ENCODE measurements at places on chromosomes 1 and 21.
A peak's percentile ranks its signal among the peaks of the same experiment; 100 is the strongest.

DNA sequence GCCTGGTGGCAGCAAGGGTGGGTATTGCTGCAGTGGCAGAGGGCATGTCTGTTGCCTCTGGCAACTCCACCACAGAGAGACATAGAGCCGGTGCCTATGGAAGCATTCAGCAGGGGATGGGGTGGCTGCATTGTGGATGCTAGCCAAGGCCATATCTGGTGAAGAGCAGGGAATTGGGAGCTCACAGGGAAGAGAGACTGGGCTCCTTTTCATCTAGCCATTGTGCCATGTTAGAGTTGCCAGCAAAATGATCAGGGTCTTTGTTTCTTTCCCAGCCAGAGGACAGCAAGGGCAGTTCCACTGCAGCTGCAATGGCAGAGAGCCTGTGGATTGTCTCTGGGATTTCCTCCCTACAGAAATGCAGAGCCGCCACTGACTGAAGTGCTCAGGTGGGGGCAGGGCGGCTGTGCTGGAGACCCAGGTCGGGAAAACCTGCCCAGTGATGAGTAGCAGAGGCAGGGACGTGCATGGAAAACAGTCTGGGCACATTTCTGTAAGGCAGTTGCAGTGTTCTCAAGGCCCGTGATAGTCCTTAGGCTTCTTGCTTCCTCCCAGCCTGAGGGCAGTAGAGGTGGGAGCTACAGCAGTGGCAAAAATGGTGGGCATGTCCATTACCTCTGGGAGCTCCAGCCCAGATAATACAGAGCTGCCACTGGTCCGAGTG lies 40.2 kb upstream of the CYP4X1 start:
- DNase-seq: no peak

DNA sequence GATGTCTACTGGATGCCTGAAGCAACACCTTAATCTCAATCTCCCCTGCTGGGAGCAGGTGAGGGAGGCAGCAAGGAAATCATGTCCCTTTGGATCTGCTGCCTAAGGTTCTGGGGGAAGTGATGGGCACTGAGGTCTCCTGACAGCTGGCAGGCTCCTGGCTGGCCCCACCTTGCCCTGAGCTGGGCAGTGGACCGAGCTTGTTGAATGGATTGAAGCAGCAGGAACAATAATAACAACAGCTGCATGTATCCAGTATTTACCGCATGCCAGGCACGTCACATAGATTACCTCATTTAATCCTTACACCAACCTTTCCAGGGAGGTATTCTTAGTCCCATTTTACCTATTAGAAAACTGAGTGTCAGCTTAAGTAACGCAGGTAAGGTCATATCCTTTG lies 133.9 kb downstream of the PLXNA2 start:
- no peak for DNase-seq

- DNase-seq: no peak
Measured at GRCh38 chr1:159436469-159436868, 3.1 kb upstream of the OR10J1 start.

- DNase-seq: no peak
Measured at GRCh38 chr21:16455978-16456377, 726.2 kb downstream of the USP25 start.

- peak; percentile 39 for DNase-seq
Measured at GRCh38 chr1:112991402-112992120, 35.6 kb upstream of the SLC16A1 start.

- DNase-seq: no peak
Measured at GRCh38 chr1:192151176-192151575, 7.1 kb upstream of the RGS18 start.

DNA sequence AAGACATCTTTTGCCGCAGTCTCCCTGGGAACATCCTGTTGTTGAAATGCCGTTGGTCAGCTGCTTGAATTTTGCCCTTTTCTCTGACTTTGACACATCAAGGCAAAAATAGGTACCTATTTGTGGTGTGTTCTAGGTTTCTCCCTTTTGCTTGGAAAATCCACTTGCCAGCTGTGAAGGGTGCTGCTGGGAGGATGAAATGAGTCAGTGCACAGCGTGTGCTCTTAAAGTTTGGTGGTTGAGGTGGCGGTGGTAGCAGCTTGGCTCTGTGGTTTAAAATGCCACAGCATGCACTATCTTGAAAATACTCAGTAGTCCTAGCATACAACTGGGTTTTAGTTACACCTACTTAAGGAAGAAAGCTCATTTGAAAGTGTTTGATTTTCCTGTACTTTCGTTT lies 183.8 kb downstream of the DHRS3 start:
- DNase-seq: peak; percentile 59

GRCh38 chr1:116804736-116805135 lies 50.5 kb downstream of the CD2 start:
- no peak for DNase-seq

DNA sequence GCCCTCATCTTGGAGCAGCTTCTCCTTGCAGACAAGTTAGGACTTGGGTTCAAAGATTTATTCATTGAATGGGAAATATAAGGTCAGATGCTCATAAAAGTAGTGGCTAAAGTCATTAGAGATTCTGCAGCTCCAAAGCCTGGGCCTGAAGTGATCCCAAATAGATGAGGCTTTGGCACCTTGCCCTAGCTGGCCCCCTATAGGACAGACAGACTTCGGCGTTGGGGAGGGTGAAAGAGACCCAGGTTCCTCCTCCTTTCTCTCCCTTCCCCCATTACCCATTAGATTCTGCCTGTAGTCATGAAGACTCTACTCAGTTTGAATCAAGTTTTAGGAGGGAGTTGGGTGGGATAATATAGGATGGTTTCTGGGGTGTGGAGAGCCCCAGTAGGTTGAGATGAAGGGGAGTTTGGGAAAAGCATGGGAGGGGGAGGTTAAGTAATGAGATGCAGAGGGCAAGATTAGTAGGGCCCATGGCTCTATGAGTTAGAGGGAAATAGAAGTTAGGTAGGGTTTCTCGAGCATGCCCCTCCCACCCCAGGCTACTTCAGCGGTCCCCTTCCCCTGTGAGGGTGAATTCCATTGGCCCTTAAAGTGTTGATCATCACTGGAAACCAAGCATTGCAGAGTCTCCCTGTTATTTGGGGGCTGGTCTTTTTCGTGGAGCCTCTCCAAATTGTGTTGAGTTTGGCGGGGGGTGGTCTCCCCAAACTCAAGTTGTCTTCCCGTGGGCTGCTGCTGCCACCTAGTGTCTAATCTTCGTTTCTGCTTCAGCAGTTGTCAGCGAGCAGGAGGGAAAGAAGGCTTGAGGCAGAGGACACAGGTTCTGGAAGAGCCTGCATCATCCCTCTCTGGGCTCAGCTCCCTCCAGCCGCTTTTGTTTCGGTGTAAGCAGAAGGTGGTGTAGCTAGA lies 2.1 kb upstream of the AHDC1 start:
- peak; percentile 85 for DNase-seq

DNA sequence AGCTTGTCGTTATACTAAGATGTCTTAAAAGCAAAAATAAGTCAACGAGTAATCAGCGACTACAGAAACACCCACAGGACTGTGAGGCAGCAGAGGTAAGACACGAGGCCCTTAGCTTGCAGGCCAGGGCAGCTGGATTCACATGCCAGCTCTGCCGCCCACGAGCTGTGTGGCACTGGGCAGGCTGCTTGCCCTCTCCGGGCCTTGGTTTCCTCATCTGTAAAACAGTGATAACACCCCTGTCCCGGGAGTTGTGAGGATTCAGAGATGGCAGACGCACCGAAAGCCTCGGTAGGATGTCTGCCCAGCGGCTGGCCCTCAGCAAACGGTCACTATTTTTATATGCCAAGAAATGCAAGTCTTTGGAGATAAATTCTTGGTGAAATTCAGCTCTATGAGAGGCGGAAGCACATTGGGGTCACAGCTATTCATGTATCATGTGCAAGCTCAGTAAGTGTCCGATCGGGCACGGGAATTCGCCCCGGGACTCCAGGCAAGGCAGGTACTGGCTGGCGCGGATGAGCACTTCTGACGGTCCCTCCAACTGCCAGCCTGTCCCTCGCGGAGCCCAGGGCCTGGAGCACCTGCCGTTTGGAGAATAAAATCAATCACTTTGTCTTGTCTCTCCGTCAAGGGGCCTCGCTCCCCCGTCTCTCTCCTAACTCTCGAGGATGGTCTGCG lies 1.1 kb downstream of the C2CD2 start:
- no peak for DNase-seq

- DNase-seq: no peak
Measured at GRCh38 chr1:113536182-113536780, 146.0 kb downstream of the MAGI3 start.

GRCh38 chr1:189803364-189803763 lies 674.3 kb downstream of the BRINP3 start:
- no peak for DNase-seq

DNA sequence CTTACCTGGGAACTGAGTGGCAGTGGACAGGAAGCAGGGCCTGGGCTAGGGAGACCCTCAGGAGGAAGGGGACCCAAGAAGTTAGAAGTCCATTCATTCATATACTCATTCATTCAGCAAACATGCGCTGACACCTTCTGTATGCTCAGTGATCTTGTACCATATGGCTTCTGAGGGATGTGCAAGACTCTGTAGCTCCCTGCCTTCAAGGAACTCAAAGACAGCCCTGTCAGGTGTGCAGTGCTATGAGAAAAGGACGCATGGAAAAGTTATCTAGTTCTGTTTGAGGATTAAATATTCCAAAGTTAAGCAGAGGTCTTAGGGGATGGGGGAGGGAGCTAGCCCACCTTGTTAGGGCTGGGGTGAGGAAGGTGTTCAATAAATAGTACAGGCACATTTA lies 12.5 kb downstream of the DMAP1 start:
- DNase-seq: no peak

DNA sequence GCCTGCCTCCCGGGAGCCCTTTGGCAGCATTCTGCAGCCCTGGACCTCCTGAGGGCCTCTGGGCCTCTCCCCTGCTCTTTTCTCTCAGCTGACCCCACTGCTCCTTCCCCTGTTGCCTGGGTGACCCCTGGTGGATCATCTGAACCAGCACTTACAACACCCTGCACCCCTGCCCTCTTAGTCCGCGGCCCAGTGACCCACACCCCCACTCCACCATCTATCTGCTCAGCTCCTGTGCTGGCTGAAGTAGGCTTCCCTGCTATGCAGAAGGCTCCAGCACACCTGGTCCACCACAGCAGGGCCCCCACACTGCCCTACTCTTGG lies 74.0 kb downstream of the DMRTA2 start:
- no peak for DNase-seq

GRCh38 chr1:238912148-238912547 lies 474.2 kb upstream of the CHRM3 start:
- DNase-seq: no peak

GRCh38 chr1:161092621-161093028 lies 3.3 kb upstream of the NECTIN4 start:
- DNase-seq: no peak

GRCh38 chr1:244291236-244292201 lies 160.2 kb downstream of the ADSS2 start:
- DNase-seq: peak; percentile 68

GRCh38 chr1:207072233-207072632 lies 16.4 kb upstream of the C4BPB start:
- no peak for DNase-seq

GRCh38 chr1:21766210-21766609 lies 16.7 kb downstream of the USP48 start:
- no peak for DNase-seq

DNA sequence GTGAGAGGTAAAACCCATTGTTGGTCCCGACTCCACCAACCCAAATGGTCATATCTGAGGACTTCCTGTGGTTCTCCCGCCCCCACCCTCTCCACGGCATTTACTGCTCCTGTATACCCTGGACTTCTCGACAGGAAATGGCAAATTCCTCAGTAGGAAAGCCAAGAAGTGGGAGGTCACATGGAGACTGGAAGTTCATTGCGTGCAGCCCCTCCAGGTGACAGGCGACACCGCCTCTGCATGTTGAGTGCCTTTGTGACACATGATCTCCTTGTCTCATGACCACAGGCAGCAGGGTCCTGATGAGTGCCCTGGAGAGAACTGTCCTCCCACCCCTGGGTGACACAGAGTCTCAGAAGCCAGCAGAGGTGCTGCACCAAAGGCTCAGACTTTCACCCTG lies 24.2 kb downstream of the ERG start:
- DNase-seq: no peak

GRCh38 chr1:71054281-71054731 lies 6.7 kb upstream of the PTGER3 start:
- DNase-seq: no peak

GRCh38 chr1:205417870-205418635 lies 3.8 kb downstream of the LEMD1 start:
- DNase-seq: no peak

DNA sequence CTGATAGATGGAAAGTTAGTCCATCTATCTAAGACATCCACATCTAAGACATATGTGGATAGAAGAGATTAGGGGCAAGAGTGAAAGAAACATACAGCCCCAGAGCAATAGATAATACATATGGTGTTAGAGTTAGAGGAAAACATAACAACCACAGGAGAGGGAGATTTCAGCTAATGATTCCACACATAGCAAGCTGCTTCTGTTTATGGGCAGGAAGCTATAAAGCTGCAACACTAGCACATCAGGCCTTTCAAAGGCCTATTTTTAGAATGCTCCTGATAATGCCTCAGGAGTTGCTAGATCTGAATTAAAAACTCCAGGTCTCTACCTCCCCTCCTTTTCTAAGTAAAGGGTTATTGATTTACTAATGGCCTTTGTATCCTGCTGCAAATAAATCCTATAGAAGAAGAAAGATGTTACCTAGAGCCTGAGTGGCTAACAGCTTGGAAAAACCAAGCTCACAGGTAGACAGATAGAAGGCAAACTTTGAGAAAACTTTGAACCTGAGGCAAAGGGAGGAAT lies 36.1 kb downstream of the BRINP2 start:
- DNase-seq: no peak

DNA sequence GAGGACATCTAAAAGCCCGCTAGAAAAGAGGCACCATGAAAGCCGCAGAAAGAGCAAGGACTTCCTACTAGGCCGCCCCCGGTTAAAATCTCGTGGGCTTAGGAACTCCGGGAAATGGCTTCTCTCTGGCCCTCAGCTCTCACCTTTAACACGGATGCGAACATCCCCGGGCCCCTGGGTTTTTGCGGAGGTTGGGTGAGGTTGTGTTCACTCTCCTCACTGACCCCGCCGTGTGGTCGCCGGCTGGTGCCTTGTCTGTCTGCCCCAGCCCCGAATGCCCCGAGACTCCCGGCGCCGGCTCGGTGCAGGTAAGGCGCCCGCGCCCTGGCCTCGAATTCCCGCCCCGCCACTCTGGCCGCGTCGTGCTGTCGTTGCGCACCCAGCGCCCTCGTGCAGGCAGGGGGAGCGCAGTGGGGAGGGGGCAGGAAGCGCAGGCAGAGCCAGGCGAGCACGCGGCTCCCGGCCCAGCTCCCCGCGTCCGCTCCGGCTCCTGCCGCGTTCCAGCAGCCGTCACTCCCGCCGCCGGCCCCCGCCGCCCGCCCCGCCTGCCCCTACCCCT lies at the start of gene SHISAL2A:
Gene SHISAL2A, plus strand, starts transcription at position 437 of the 559 bp plus-strand sequence. CDS start 326 bp downstream, outside the sequence.
- DNase-seq: peak; percentile 74

DNA sequence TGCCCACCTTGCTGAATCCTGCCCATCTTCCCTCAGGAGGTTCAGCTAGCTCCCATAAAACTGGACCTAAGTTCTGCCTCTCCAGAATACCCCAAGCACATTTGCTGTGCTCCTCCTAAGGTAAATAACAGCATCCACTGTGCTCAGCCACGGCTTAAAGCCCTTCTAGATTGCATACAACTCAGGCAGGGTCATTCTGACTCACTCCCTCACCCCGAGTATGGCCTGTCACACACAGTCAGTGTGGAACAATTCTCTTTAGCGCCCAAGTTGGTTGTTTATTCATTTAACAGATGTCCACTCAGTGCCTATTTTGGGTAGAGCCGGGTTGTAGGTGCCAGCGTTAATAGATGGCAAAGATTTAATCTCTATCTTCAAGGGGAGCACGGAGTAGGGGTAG lies 147.5 kb upstream of the EDN2 start:
- DNase-seq: no peak
